Activated CD8-positive, alpha-beta memory T cell treated with anti-CD3 and anti-CD28 coated beads for 1 hour (primary cell): ENCODE measurements at places on chromosomes 11 and 22.

- no peak for DNase-seq
These were observed at the start of gene SPI1 for GRCh38 chr11:47378010-47378835. Gene SPI1, minus strand, starts transcription at chr11:47378547. Its CDS starts 194 bp downstream, at chr11:47378353.

DNA sequence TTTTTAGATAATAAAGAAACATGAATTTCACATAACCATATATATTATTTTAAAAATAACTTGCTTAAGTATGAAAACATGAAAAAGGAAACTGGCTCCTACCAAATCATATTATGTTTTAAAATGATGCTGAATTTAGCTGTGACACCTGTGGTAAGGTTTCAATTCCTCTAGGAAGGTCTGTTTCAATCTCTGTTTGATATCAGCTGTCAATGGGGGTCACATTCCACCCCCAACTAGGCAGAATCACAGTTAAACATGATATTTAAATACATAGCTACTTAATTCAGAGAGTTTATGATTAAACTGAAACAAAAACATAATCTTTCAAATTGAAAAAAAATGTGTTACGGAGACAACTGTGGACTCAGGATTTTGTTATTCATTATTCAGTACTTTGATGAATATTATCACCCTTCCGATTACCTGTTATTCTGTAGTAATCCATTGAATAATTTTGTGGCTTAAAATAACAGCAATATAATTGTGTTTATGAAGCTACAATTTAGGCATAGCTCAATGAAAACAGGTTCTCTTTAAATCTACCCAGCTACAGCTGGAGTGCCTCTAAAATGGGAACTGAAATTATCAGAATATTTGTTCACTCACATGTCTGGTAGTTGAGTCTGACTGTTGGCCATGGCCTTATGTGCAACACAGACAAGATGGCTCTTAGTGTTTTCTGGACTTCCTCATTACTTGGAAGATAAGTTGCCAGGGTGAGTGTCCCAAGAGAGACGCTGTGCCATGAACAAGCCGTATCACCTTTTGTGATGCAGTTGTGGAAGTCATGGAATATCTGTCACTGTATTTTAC, 244.6 kb upstream of the ANO3 start:
- DNase-seq = no peak

DNA sequence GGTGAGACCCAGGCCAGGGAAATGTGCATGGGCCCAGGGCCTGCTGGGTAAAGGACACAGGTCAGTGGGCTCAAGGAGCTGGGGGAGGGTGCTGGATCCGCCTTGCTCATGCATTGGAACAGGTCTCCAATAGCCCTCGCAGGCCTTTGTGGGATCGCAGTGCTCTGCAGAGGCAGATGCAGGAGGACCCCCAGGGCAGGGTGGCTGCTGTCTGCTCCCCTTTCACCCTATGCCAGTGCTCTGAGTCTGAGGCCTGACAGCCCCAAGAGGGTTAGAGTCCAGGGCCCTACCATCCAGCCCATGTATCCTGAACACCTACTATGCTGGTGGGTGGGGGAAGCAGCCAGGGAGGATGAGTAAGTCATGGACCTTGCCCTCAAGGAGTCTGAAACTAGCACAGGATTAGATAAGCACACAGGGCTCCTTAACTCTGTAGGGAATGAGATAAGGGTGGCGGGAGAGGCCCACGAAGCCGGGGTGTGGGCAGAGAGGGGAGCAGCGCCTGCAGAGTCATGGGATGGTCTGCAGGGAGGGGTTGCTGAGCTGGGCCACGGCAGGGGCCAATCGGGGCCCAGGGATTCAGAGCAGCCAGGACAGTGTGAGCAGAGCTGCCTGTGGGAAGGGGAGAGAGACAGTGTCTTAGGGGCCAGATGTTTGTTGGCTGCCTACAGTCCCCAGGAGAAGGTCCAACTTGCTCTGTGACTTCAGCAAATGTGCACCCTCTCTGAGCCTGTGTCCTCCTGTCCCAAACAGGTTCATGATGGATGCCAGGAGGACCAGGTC, 10.5 kb upstream of the EHD1 start:
- DNase-seq = no peak

- DNase-seq = no peak
These were observed 3.0 kb downstream of the PTPRCAP start for GRCh38 chr11:67434395-67434881.
